ENCODE measurements at places on chromosomes 3 and 15. TPM values are rescaled to one million over a fixed set of nuclear protein-coding genes. Genes with fewer than 3 reads are reported as not detected.

DNA sequence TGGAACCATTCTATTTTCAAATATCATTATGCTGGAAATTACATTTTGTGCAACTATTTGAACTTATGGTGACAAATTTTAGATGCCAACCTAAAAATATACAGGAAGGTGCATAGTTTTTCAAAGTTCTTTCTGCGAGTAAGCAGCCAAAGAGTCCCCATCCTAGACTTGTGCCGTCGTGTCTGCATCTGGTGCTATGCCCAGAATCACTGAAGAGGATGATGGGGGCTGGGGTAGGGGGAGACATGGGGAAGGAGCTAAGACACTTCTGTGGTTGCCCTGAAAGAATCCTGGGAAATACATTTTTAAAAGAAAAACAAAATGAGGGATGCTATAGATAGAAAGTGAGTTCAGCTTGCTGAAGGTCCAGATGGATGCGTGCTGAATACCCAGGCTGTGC is 21.2 kb upstream of the FAM81A start:
- DNase-seq: no peak

DNA sequence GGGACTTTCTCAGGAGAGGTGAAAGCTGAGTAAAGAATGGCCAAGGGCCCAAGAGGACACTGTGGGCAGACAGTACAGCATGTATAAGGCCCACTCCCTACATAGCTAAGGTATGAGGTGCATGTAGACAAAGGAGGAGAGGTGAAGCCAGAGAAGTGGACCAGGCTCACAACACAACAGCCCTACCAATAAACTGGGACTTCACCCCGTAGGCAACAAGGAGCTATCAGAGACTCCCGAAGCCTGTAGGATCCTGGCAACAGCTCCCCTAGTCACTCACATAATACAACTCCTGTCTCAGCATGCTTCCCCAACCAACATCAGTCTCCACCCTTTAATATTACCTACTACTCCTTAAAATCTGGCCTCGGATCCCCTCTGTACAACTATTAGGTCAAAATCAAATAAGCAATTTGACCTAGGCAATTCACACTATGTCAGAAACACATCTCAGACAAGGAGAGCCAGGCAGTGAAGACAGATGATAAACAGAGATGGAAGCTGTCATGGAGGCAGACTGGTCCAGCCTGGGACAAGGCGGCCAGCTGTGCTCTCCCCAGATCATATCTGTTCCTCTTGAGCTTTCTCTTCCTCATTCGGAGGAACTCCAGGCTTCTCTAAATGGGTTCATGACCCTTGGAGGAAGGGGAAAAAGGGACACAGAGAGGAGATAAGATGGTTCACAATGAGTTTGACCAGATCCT is 1.4 kb downstream of the XXYLT1 start:
- no peak for DNase-seq

GRCh38 chr15:70199540-70200410 is 102.1 kb upstream of the TLE3 start:
- DNase-seq: no peak

- DNase-seq: no peak
Observed at GRCh38 chr3:38101811-38102443, 35.0 kb downstream of the ACAA1 start.

GRCh38 chr15:68479870-68480269 is 47.9 kb upstream of the ITGA11 start:
- DNase-seq: no peak

Gene NEDD4
- 37.1 TPM for total RNA-seq

Gene CPN2
- total RNA-seq: not detected

DNA sequence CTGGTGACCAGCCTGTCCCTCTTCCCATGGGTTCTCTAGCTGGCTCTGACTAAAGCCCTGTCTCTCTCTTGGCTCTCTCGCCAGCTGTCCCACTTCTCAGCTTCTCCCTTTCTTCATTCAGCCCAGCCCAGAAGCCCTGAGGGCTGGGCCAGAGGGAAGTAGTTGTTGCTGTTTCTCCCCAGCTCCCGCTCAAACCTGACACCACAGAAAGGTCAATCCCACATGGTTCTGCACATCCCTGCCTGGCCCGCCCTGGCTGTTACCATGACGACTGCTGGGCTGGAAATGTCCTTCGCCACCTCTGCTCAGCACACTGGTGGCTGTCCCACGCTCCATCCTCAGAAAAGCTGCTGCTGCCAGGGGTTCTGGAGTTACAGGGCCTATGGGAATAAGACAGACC is 25.9 kb downstream of the CCDC32 start:
- DNase-seq: no peak

GRCh38 chr3:112855883-112856282 is 9.2 kb upstream of the CD200R1L start:
- no peak for DNase-seq

Measured in bronchial epithelial cell (primary cell).